Fibroblast of villous mesenchyme (primary cell): ENCODE measurements at places on chromosomes 7 and 10. TPM values are rescaled to one million over a fixed set of nuclear protein-coding genes. Genes with fewer than 3 reads are reported as not detected.
A peak's percentile ranks its signal among the peaks of the same experiment; 100 is the strongest.

- DNase-seq: no peak
Measured at GRCh38 chr7:64729089-64729848, 63.3 kb downstream of the ZNF107 start.

- DNase-seq: no peak
Measured at GRCh38 chr10:131749767-131750142, 151.1 kb upstream of the PPP2R2D start.

- DNase-seq: no peak
Measured at GRCh38 chr10:83908506-83908905, 230.8 kb upstream of the GHITM start.

The CALCR gene
- total RNA-seq: under 0.01 TPM in 1 of 2 replicates, not detected in the other

DNA sequence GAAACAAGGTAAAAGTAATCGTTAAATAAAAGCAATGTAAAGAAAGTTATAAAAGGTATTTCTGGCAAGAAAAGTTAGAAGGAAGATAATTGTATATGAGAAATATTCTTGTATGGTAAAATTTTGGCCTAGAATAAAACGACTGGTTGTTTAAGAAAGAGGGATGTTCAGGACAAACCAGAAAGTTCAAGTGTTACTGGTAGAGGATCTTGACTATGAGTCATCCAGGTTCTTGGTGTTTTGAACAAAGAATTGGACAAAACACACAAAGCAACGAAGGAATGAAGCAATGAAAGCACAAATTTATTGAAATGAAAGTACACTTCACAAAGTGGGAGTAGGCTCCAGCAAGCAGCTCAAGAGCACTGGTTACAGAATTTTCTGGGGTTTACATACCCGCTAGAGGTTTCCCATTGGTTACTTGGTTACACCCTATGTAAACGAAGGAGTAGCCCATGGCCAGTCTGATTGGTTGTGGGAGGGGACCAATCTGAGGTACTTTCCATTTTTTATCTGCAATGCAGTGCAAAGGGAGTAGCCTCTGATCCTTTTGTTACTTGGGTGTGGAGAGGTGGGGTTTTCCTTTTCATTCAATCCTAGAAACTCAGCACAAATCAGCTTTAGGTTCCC lies 22.4 kb upstream of the GARS1 start:
- DNase-seq: no peak

- peak; percentile 53 for DNase-seq
Measured at GRCh38 chr10:32379318-32379949, 32.5 kb upstream of the EPC1 start.

- peak; percentile 1 for DNase-seq
Measured at GRCh38 chr10:104197364-104197763, 34.8 kb downstream of the CFAP43 start.
